ENCODE measurements at places on chromosomes 5 and 9.

- DNase-seq = no peak
Observed at GRCh38 chr5:94113-94892, 2.3 kb downstream of the PLEKHG4B start.

DNA sequence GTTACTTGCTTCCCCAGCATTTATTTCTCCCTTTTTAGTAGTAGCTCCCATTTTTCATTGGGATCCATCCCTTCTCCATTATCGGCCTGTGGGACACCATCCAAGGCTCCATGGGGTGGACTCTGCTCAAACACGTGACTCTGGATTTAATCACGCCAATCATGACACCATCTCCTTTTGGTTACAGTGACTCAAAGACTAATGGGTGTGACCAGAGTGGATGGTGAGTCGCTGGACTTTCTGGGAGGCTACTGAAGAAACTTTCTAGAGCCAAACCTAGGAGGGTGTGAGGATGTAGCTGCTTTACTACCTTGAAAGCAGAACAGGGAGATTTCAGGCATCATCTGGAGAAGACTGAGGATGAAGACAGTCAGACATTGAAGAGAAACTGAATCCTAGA is 93.1 kb downstream of the PJA2 start:
- DNase-seq = no peak

DNA sequence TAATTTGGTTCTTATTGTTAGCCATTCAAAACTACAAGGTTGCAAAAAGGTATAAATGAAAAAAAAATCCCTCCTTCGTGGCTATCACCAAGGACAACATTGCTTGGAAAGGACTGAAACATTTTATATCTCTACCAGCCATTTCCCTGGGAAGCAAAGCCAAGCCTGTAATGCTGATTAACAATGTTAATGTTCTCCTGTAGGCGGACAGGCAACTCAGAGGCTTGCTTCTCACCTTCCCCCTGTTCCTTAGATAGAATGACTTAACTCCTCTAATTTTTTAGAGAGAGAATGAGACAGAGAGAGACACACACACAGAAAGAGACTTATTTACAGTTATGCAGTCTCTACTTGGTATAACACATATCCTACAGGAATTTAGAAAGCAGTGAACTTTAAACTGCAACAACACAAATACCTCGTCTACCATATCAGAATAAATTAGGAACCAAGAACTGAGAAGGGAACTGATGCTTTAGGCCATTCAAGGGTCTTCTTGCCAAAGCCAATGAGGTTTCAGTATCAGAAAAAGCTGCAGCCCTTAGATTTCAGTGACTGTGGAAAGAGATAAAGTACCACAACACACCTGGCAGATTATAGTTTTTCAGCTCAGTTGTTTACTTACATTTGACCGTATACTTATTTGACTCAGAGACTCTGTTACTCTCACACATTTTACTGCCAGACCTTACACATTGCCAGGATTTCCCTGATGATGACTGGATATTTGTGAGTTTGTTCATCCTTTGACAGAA is 20.9 kb upstream of the MAN2A1 start:
- DNase-seq = no peak

DNA sequence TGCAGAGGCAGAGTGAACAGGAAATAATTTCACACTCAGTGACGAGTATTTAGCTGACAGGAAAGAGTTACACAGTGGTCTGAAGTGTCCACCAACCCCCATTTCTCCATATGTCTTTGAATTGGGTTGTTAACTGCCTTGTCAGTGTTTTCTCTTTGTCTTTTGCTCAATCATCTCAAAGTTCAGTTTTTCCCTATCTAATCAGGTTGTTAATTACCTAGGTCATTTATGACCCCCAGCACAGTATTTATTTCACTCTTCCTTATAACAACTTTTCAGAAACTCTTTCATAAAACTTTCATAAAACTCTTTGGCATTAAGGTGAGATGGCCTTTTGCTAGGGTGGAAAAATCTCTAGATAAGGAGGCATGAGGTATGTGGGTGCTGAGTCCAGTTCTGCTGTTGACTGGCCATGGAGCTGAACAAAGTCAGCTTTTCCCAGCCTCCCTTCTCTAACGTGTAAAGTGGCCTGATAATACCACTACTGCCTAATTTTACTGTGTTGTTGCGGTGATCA is 5.2 kb upstream of the ALDOB start:
- DNase-seq = no peak

- DNase-seq = no peak
Observed at GRCh38 chr5:14598225-14598624, 16.6 kb downstream of the OTULINL start.

GRCh38 chr9:136443687-136444086 is 4.0 kb upstream of the INPP5E start:
- no peak for DNase-seq

DNA sequence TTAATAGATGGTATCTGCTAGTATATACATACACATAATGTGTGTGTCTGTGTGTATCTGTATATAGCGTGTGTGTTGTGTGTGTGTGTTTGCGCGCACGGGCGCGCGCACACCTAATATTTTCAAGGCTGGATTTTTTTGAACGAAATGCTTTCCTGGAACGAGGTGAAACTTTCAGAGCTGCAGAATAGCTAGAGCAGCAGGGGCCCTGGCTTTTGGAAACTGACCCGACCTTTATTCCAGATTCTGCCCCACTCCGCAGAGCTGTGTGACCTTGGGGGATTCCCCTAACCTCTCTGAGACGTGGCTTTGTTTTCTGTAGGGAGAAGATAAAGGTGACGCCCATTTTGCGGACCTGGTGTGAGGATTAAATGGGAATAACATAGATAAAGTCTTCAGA is 757 bp downstream of the FXN start:
- no peak for DNase-seq

DNA sequence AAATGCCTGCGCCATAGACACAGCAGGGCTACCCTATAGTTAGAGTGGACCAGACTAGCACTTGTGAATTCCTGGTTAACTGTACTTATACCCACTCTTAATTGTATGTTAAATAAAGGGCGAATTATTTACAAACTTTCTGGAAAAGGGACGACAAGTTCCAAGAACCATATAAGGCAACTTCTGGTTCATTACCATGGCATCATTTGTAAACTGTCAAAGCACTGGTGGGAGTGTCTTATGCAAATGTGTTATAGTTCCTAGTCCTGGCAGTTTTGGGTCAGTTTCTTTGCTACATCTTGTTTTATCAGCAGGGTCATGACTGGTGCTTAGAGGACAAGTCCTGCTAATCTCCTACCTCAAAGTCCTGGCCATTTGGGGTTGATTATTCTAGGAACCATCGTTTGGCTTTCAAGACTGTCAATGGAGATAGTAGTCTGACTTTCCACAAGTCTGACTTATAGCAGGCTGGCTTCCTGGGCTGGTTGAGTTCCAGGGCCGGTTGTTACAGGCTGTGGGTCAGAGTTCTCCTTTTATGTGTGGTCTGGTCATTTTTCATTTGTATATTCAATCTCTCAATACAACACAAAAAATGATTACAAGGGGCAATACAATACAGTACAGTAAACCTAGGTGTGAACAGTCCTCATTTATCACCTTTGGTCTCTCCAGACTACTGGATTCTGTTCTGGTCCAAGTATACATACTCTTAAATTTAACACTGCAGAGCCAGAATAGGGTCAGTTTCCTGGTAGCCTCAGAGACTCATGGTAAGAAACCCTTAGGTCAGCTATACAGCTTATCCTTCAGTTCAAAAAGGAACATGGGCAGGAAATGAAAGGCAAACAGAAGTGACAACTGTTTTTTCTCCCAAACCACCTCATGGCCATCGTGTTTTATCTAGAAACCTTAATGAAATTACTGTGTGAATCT is 8.3 kb upstream of the CFAP95 start:
- no peak for DNase-seq

- DNase-seq = no peak
Observed at GRCh38 chr9:22158271-22158670, 149.2 kb upstream of the CDKN2B start.

DNA sequence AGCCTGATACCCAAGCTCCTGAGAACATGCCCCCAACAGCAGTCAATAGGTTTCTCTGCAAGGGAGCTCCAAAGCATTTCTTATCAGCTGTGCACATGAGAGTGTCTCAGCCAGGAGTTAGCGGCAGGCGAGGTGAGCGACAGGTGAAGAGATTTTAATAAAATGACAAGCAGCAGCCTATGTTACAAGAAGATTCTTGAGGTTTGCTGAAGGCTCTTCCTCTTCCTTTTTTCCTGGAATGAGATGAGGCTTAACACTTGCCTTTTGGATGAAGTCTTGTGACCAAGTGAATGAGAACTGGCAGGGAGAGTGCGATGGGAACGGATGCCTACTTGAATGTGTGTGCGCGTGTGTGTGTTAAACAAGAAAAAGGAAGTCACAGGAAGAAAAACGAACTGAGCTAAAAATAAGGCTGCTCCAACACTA is 76.1 kb downstream of the SHB start:
- DNase-seq = peak; percentile 8

DNA sequence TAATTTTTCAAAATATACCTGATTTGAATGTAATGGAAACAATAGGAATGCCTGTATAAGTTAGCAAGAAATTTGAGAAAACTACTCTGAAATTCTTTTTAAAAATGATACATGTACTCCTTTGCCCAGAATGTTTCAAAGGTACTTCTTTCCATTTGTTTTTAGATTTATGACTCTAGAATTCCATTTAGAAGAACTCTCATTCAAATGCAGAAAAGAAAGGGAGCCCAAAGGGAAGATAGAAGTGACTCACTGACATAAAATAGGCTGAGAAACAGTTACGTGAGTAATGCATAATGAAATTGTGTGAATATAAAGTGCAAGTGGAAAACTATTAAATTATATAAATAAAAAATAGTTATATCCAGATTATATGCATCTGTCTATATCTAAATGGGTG is 926.3 kb downstream of the TAF11L14 start:
- DNase-seq = no peak

DNA sequence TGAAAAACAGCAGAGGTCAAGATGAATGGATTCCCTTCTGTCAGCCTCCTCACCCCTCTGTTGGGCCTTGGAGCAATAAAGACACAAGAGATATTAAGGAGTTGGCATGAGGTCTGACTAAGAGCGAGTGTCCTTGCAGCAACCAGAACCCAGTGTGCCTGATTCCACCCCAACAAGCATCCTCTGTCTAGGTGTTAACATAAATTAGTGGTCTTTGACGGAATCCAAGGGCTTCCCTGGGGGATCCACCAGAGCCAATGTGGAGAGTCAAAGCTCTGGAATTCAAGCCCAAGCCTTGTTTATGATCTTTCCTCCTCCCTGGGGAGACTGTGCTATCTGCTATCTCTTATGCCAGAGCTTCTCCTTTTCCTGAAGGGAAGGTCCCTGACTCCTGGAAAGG is 128.1 kb upstream of the SMIM23 start:
- no peak for DNase-seq

GRCh38 chr9:73548201-73548600 is 396.5 kb downstream of the ANXA1 start:
- no peak for DNase-seq

DNA sequence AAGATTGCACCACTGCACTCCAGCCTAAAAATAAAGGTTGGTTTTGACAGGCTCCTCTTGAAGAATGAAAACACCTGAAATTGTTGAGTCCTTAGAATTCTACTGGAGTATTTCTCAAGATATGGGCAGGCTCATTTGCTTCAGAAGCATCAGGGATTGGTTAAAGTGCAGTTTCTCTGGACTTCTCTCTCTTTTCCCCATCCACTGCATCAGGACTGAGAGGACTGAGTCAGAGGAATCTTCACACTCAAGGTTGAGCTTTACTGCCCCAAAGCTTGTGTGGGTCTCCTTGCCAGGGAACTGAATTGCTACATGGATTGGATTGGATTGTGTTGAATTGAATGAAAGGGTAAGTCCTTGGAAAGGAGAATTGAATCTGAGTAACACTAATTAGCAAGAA is 7.5 kb upstream of the CCDC69 start:
- no peak for DNase-seq

- no peak for DNase-seq
Observed at GRCh38 chr9:132506977-132507669, 75.3 kb upstream of the BARHL1 start.

DNA sequence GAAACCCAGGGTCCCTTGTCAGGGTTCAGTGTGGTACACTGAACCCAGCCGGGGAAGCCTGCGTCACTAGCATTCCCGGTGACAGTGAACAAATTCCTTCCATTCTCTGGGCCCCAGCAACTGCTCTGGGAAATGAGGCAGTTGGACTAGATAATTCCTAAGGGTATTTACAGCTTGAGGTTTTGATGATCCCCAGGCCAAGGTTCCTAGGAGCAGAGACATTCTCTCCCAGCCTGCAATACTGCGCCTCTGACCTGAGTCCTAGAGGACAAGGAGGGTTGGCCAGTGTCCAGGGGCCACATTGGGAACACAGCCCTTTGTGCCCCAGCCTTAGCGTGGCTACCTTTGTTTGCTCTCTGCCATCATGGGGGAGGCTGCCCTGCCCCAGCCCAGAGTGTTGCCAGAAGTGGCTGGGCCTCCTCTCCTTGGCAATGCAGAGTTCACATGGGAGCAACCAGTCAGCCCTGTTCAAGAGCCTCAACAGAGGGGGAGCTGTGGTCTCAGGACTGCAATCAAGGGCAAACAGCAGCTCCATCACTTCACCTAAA is 178.2 kb downstream of the SEC61B start:
- DNase-seq = no peak

GRCh38 chr9:86941197-86941596 is 6.1 kb downstream of the GAS1 start:
- DNase-seq = no peak

- no peak for DNase-seq
Observed at GRCh38 chr9:104868303-104868686, 59.7 kb downstream of the ABCA1 start.

DNA sequence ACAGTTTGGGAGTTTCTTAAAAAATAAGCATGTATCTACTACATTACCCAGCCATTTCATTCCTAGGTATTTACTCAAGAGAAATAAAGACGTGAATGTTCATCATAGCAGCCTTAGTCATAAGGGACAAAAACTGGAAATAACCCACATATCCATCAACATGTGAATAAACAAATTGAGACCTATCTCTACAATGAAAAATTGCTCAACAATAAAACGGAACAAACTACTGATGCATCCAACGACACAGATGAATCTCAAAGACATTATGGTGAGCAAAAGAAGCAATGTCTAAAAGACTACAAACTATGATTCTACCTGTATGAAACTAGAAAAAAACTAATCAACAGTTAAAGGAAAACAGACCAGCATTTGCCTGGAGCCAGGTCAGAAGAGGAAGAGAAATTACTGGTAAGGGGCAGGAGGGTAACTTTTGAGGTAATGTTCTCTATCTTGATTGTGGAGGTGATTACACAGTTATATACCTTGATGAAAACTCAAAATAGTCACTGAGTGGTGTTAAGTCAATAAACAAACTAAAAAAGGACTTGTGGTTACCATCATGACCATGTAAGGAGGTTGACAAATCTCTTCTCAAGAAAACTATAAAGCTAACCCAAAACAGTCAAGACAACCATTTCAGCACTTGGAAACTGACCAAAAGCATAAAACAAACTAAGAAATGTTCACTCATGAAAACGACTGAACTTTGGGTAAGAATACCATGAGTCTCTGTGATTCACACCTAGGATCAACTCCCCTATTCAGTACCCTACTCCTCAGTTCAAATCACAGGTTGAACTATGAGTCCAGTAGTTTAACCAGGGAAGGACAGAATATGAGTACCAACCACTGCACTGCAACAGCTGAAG is 10.4 kb downstream of the UIMC1 start:
- DNase-seq = no peak

Data from DND-41 (cell line).